ENCODE measurements at places on chromosomes 13 and 19.

DNA sequence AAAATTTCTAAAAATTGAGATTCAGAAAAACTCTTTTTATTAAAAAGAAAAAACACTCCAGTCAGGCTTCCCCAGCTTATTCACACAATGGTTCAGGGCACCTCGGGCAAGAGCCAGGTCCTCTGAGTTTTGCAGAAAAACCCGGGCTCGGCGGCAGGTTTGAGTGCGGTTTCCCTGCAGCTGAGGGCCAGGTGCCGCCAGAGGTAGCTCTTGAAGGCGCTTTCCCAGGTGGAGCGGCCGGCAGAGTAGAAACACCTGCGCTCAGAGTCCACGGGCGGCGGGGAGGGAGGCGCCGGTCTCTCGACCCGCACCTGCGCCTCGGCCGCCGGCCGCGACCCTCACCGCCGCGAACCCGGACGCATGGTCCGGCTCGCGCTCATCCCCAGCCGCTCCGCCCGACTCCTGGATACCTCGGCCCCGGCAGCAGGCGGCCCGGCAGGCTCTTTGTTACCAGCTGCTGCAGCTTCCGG, 444 bp downstream of the PROSER1 start:
- peak; percentile 13 for DNase-seq

DNA sequence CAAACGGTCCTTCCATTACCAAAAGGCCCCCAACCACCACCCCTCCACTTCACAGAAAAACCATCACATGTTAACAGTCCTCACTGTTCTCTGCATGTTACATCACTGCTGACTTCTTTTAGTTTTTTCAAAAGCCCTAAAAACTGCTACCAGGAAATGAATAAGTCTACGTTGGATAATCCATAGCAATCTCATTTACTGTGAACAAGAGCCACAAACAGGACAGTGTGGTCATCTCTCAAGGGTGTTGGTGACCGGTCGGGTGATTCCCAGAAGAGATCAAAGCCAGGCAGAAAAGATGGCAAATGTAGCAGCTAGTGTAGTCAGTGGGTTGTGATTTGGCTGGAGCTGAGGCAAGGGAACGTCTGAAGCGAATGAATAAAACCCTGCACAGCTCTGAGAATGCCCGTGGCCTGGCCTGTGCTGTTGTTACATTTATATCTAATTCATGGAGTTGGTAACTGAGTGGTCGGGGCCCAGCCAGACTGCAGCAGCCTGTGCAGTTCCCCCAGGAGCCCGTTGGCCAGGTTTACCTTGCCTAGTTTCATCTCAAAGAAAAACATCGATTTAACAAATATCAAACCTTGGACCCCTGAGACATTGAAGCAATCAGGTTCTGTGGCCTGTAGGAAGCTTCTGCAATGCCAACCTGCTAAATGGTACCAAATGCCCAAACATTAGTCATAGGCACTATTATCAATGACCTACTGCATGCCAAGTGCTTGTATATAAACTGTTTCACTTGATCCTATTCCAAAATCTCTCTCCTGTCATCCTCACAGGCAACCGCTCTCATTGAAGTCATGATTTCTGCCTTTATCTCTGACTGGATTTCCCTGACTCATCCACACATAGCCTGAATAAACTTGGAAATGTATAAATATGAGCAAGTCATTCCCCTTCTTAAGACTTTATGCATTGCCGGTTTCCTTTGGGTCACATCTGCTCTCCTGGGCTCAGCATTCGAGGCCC, 153.8 kb upstream of the SERP2 start:
- peak; percentile 51 for DNase-seq

GRCh38 chr13:32125221-32125689, 93.7 kb downstream of the FRY start:
- DNase-seq: peak; percentile 63

DNA sequence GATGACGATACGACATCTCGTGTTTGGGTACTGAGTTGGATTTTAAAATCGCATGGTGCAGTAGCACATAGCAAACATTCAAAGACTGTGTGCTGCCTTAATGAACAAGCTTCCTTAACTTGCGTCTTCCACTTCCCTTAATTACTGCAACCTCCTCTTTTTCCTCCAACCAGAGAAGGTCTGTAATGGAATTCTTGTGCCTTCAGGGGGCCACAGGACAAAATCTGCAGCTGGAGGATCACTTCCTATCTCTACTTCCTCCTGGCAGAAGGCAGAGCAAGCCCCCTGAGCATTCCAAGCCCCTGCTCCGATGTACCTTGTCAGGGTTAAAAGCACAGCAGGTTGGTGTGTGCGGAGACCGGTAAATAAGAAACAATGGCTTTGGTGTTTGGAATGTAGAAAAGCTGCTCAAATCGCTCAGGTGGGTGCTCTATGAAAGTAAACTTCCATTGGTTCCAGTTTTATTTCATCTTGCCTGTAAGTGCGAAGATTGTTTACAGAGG, 151.3 kb upstream of the UQCRFS1 start:
- no peak for DNase-seq

DNA sequence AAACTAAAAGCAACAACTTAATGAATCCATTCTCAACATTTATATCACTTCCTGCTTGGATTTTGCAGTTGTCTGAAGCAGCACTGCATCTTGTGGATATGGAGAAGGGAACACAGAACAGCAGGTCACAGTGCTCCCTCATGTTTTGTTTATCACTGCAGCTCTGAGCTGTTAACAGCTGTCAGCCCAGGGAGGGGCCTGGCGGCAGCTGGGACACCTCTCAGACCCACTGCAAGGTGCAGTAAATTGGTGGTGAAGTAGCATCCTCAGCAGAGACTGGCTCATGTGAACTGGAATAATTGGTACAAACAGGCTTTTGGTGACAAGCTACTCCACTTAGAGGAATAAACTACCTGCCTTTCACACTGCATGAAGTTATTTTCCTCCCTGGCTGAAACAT, 170.4 kb downstream of the LIG4 start:
- DNase-seq: no peak

GRCh38 chr13:20145521-20145920, 15.3 kb downstream of the GJA3 start:
- DNase-seq: no peak

DNA sequence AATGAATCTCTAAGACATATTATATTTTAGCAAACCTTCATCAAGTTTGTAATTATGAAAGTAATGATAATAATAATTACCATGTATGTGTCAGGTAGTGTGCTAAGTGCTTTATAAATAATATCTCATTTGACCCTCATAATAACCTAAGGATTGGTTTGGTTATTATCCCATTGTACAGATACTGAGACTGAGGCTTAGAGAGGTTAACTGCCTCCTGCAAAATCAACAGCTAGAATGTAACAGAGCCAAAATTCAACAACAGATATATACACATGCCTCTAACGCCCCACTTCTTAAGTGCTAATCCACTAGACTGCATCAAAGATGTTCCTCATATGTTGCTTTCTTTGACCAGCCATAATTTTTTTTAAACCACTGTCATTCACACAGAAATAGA, 140.8 kb downstream of the ZAR1L start:
- no peak for DNase-seq

- no peak for DNase-seq
These were observed 1.5 kb downstream of the CCDC106 start for GRCh38 chr19:55649268-55650125.

- no peak for DNase-seq
These were observed 7.7 kb upstream of the LRFN3 start for GRCh38 chr19:35928507-35928906.

DNA sequence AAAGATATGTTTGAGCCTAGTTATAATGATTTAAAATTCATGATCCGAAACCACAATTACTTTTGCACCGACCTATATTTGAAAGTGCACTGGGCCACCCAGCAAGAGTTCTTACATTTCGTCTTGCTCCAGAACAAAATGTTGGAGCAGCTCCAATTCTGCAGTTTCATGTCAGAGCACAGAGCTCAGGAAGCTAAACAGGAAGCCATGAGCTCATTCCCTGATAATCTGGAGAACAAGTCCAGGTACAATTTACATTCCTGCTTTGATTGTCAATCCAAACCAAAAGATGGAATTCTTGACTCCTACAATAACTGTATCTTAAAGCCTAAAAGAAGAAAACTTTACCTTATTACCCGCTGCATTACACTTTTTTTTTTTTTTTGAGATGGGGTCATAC, 131.8 kb downstream of the KCTD12 start:
- peak; percentile 94 for DNase-seq

DNA sequence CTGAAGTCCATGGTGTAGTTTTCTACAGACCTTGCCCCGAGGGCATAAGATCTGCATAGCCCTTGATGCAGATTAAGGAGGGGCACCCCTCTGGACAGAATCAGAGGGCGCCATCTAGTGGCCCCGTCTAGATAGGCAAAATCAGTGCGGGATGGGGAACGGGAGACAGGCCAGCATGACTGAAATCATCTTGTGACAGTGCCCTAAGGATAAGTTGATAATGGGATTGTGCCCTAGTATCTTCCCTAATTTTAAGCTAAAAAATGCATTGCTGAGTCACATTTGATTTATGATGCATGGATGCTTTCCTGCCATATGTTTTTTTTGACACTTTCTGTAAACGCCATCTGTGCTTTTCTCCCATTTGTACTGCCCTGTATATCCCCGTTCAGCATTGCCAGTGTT, 19.0 kb upstream of the GPI start:
- DNase-seq: peak; percentile 75

- DNase-seq: peak; percentile 87
These were observed 93.4 kb downstream of the KCTD12 start for GRCh38 chr13:76792731-76793347.

GRCh38 chr13:28327373-28328270, 167.3 kb downstream of the FLT1 start:
- peak; percentile 41 for DNase-seq

DNA sequence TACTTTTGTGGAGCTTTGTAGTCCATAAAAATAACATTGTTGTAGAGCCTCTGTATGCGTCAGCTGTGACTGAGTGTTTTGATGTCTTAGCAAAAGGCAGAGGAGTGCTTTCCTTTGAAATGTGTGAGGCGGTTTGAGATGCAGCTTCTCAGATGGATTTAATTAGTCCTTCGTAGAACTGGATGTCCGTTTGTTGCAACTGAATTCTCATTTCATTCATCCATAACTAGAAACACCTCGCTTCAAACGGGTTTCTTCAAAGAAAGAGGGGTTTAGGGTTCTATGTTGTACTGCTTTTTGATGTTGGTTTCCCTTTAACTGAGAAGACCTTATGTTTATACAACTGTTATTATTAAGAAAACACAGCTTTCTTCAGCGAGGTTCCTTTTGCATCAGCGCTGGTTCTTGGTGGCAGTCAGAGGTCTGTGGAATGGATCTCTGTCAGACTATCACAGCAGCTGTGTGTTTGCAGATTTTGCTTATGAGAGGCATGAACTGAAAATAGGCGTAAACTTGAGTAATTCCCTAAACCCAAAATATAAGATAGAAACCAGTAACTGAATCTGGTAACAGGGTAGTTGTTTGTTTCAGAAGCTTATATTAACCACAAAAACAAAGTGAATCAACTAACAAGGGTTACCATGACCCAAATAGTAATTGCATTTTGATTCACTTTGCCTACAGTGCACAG, 194.4 kb downstream of the GGACT start:
- DNase-seq: peak; percentile 85

- no peak for DNase-seq
These were observed 19.6 kb downstream of the GPR183 start for GRCh38 chr13:99287551-99287950.

Data from choroid plexus epithelial cell (primary cell).